ENCODE measurements at places on chromosomes 7 and 10.

- no peak for DNase-seq
These were observed 85.8 kb downstream of the HIF1AN start for GRCh38 chr10:100621360-100622205.

GRCh38 chr7:21412957-21413356, 14.9 kb upstream of the SP4 start:
- DNase-seq, result no peak

DNA sequence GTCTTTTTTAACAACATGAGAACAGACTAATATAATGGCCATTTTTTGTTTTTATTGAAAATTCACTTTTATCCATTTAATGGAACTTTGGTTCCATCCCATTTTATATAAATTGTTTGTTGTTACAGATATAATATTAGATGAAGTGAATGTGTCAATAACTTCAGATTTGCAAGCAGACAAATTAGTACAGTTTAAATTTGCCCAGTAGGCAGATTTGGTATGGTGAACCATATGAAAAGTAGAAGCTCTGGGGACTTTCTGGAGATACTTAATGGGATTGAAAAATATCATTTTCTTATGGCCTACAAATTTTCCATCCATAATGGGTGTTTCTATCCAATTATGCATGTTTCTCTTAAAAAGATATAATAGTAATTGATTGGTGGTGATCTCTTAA, 1196.2 kb upstream of the C7orf33 start:
- DNase-seq, result no peak

DNA sequence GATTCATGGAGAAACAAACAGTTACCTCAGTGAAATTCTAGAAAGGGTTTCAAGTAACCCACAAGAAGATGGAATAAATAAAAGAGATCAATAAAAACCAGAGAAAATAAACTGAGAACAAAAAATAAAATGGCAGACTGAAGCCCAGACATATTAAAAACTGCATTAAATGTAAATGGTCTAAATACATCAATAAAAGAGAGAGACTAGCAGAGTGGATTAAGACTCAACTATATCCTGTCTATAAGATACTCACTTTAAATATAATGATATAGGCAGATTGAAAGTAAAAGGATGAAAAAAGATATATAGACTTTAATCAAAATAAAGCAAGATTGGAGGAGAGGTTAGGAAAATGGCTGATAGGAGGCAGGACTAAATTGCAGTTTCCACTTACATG, 18.8 kb upstream of the EBF3 start:
- DNase-seq, result no peak

DNA sequence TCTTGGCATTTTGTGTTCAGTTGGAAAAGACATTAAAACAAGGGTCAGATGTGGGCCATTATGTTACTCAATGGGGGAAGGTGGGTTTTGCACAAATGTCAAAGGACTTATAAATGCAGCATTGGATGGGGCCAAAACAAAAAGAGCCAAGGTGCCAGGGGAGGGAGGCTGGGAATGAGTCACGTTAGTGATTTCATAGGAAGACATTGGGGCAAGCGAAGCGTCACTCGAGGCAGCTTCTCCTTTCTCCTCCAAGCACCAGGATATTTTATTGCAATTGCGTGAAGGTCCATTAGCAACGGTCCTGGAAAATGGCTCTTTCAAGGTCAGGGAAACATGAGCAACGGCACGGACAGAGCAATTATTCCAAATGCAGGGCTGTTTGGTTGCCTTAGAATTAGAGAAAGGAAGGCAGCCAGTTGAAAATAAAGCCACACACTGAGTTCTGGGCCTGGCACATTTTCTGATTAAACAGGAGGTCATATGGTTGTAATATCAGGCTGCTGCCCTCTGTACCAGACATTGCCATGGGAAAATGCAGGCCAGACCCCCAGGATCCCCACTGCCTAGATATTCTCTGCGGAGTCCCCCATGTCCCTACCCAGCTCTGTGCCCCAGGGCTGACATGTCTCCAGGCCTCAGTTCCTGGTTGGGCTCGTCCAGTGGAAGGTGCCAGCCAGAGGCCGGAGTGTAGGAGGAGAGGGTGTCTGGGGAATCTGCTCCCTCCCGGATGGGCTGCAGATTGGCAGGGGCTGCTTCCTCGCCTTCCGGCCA, 63.3 kb upstream of the NANOS1 start:
- DNase-seq, result no peak

DNA sequence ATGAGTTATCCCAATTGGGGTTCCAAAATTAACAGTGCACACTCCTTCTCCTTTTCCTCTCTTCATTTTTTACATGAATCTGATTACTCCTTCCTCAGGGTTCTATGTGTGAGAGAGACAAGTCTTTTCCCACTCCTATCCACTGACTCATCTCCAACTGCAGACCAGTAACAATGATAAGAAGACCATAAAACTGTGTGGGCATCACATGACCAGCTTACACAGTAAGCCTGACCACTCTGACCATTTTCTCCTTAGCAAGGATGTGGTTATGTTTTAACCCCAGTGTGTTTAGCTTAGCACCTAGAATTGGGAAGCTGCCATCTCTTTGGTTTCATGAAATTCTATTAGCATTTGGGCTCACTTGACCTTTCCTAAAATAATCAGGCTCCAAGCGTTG, 145.0 kb upstream of the CALCR start:
- DNase-seq, result no peak

- no peak for DNase-seq
These were observed 72.9 kb downstream of the ADK start for GRCh38 chr10:74223755-74224529.

- DNase-seq, result no peak
These were observed 43.1 kb downstream of the MINPP1 start for GRCh38 chr10:87547734-87548311.

DNA sequence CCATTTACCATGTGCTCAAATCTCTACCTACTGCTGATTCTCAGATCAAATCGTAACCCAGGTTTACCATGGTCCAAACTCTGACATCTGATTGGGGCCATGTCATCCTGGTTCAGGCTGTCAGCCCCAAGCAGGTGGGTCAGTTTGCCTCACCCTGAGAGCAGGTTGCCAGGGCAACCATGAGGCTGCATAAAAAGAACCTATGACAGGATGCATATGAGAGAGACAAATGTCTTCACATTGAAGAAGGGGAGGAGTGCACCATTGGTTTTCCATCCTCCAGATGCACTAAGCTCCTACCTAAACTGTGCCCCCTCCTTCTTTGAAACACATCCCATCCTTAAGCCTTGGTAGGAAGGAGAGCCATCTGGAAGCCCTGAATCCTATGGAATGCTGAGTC, 10.2 kb downstream of the PRSS1 start:
- DNase-seq, result no peak

DNA sequence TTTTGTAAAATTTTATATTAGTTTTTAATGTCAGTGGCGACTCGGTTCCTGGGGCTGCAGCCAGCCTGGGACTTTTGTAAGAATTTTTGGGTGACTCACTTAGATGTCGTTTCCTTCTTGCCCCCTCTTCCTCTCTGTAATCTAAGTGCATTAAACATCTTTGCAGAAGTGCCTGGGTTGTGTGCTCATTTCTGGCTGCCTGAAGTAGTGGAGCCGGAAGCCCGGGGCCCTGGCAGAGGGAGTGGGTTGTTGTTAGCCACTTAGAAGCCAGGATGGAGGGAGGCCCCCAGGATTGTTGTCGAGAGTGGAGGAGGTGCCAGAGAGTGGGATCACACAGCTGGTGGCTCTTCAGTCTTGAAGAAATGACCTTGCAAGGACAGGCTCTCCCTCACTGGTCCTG, 11.0 kb upstream of the TRIM8 start:
- no peak for DNase-seq

Data from MM.1S (cell line).